ENCODE measurements at places on chromosomes 11 and 22. TPM values are rescaled to one million over a fixed set of nuclear protein-coding genes. Genes with fewer than 3 reads are reported as not detected.

The CECR2 gene
- total RNA-seq = 0.17 TPM

The MLC1 gene
- not detected for total RNA-seq

The GTSE1 gene
- total RNA-seq = 2.7 TPM

The TOP3B gene
- 29.6 TPM for total RNA-seq

The SCGB1A1 gene
- total RNA-seq = not detected

The HORMAD2 gene
- total RNA-seq = not detected

The FOLR1 gene
- total RNA-seq = 0.68 TPM

The RBM14 gene
- 29.3 TPM for total RNA-seq

The LMO2 gene
- 149 TPM for total RNA-seq

The MS4A6E gene
- not detected for total RNA-seq

- DNase-seq = no peak
Measured at GRCh38 chr22:48182846-48183805, 1420.7 kb downstream of the TBC1D22A start.

- no peak for DNase-seq
Measured at GRCh38 chr22:33476206-33476605, 418.0 kb upstream of the SYN3 start.

- no peak for DNase-seq
Measured at GRCh38 chr11:69446108-69446507, 35.4 kb upstream of the LINC01488 start.

GRCh38 chr11:119694334-119694733 lies 34.7 kb downstream of the NECTIN1 start:
- DNase-seq = peak; percentile 24

GRCh38 chr11:1667906-1668305 lies 29.1 kb upstream of the KRTAP5-6 start:
- no peak for DNase-seq

GRCh38 chr11:124798991-124799347 lies 1.2 kb downstream of the MSANTD2 start:
- peak; percentile 54 for DNase-seq

- no peak for DNase-seq
Measured at GRCh38 chr11:18768978-18769377, 22.6 kb downstream of the PTPN5 start.
